ENCODE measurements at places on chromosomes 12 and 14.

- no peak for DNase-seq
Observed at GRCh38 chr14:63470962-63471793, 72.0 kb downstream of the PPP2R5E start.

GRCh38 chr12:95623554-95624170 lies 72.4 kb upstream of the USP44 start:
- no peak for DNase-seq

GRCh38 chr14:43406931-43407330 lies 1100.2 kb downstream of the FSCB start:
- no peak for DNase-seq

GRCh38 chr14:69593018-69593677 lies 18.2 kb upstream of the SUSD6 start:
- no peak for DNase-seq

GRCh38 chr14:76760331-76761135 lies 735 bp upstream of the VASH1 start:
- no peak for DNase-seq

DNA sequence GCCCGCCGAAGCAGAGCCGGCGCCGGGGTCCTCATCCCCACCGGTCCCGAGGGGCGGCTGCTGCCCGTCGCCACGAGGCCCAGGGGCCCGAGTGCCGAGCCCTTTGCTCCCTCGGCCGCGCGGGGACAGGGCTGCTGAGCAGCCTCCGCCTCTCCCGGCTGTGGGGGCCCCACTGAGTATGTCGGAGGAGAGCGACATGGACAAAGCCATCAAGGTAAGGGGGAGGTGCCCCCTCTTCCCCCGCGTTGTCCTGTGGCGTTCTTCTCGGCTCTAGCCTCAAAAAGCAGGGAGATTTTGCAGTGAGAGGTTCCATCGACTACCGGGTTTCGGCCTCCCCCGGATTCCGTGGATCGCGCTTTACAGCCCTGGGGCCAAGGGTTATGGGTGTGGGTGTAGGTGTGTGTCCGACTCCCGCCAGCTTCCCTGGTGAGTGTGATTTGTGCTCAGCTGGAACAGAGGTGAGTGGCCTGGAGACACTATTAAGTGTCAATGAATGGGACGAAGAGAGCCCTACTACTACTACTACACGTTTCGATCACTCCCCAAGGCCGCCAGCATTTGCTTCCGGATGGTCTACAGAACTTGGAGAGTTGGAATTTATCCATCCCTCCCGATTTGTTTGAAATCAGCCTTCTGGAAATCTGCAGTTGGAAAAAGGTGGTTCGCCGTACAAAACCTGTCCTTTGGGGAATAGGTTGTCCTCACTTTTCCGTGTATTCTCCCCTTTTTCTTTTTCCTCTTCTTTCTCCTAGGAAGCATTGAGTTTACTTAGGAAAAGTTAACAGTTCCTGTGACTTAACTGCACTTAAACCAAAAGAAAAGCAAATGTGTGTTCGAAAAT lies 748 bp downstream of the MAPKAPK5 start:
- no peak for DNase-seq

GRCh38 chr14:26403760-26404159 lies 194.1 kb downstream of the NOVA1 start:
- no peak for DNase-seq

- no peak for DNase-seq
Observed at GRCh38 chr14:46034305-46034704, 617.3 kb downstream of the RPL10L start.

GRCh38 chr14:61972711-61973110 lies 210.5 kb downstream of the SNAPC1 start:
- no peak for DNase-seq

Data from stimulated activated CD4-positive, alpha-beta T cell treated with anti-CD3 and anti-CD28 coated beads, Interleukin-15, amount 100 ng/mL, for 1 hour (primary cell).